SIG-M5 (cell line): ENCODE measurements at places on chromosomes 1 and 21.

DNA sequence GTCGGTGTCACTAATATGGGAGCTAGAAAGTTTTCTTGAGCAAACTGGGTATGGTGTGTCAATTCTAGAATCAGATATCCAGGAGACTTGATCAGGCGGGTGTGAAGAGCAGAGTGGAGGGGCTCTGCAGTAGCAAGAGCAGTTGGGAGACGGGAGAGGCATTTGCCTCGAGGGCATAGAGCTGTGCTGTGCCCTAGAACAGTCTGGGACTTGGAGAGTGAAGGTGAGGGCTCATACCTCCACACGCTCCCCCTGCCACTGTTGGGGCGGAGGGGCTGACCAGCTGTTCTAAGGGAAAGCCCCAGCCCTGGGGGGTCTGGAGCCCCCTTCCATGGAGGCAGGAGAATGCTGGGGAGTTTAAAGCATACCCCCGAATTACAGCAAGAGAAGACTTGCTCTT, 33.8 kb downstream of the SIM2 start:
- no peak for DNase-seq

DNA sequence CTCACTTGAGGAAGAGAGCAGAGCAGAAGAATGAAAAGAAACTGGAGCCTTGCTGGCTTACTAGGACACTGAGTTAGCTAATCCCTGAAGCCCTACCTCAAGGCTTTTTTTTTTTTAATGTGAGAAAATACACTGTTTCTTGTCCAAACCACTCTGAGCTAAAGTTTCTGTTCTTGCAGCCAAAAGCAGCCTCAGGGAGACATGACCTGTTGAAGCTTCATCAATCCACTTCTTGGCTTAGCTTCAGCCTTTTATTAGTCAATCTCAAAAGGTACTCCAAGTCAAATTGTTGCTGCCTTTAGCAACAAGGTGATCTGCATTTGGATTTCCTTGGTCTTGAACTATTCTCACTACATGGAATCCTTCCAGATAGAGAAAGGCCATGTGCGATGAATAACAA, 33.7 kb downstream of the CCDC185 start:
- no peak for DNase-seq

DNA sequence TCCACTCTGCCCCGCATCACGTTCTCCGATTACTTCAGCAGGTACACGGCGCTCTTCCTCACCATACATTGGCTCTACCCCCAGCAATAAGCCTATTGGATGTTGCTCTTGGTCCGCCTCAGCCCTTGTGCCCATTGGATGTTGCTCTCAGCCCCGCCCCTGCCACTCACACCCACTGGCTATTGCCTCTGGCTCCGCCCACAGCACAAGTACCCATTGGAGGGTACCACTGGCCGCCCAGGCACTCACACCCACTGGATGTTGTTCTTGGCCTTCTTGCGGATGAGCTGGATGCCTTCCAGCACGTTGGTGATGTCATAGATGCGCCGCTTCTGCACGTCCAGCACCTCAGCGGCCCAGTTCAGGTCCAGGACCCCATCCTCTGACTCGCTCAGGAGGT, 9.4 kb downstream of the E2F2 start:
- DNase-seq, result no peak

- no peak for DNase-seq
These were observed 7.6 kb upstream of the SHISA4 start for GRCh38 chr1:201880928-201881571.

DNA sequence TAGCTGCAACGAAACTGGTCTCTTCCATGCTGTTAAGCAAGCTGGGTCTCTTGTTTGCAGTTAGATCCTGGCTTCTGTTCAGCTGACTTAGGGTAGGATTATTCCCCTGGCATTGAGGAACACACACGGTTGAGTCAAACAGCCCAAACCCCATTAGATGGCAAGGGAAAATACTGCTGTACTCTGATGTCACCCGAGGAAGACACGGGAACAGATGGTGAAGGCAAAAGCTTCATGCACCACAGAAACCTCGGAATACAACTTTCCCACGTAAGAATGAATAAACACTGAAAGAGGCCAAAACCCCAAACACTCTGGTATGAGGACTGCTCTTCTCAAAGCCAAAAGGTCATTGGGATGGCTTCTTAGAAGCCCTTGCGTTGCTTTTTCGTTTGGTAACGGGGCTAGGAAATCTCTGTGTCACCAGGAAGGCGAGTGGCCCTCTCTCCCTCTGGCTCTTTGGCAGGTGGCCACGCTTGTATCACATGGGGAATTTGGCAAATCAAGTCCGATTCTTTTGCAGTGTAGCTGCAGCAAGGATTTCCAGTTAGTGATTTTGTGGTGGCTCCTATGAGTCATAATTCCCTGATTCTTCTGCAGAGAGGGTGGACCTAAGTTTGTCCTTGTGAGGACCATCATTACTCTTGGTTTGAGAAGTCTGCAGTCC, 16.7 kb upstream of the LYST start:
- no peak for DNase-seq

DNA sequence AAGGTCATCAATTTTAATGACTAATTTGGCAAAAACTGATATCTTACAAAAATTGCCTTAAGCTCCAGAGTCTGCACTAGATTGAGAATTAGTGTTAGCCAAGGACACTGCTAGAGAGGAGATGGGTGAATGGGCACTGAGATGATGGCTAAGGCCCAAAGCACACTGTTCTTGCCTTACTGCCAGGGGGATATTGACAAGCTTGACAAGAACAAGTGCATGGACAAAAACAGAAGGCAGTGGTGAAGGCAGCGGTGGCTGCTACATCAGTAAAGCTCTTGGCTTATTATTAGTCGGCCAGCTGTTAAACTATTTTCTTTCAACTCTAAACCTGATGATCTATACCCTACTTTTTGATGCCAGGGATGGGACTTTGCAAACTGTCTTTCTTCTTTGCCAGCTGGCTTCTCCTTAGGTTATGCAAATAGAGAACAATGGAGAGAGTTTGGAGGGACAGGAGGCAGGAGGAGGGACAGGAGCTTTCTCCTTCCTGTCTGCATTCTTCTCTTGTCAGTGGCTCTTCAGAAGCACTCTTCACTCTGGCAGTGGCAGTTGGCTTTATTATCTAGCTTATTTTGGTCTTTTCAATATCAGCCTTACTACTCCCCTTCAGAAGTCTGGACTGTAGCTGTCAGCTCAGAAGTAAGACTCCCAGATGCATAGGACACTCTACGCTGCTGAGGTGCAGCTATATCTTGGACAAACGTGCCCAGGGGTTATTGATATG, 853.5 kb upstream of the TMPRSS15 start:
- no peak for DNase-seq

DNA sequence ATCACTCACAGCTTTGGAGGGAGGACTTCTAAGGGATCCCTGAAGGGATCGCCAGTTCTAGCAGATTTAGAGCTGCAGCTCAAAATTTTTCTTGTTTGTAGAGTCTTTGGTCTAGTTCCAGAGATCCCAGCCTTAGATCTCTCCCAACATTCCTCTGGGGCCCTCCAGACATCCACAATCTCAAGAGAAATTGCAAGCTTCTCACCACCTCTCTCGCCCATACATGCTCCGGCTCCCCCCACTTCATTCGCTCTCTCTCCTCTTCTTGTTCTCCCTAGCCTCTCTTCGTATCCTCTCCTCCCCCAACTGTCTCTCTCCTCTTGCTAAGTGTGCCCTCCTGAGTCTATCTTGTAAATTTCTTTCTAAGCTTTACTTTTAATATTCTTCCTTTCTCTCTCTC, 15.1 kb upstream of the TUT4 start:
- DNase-seq, result no peak

DNA sequence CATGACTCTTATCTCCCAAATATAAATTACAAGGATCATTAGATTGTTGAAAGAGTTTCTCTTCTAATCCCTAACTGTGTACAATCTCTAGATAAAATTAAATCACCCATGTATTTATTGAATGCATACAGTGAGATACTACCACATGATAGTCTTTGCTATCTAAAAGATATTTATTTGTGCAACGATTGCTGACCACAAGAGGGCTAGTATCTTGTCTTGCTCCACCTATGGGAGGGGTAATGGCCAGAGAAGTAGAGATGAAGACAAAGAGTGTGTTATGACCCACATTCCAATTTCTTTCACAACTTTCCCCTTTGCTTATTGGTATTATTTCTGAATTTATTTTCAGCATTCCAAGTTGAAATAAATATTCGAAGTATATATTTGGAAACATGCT, 13.7 kb downstream of the PYHIN1 start:
- DNase-seq, result no peak

GRCh38 chr1:15056515-15057285, 96.8 kb upstream of the TMEM51 start:
- no peak for DNase-seq

DNA sequence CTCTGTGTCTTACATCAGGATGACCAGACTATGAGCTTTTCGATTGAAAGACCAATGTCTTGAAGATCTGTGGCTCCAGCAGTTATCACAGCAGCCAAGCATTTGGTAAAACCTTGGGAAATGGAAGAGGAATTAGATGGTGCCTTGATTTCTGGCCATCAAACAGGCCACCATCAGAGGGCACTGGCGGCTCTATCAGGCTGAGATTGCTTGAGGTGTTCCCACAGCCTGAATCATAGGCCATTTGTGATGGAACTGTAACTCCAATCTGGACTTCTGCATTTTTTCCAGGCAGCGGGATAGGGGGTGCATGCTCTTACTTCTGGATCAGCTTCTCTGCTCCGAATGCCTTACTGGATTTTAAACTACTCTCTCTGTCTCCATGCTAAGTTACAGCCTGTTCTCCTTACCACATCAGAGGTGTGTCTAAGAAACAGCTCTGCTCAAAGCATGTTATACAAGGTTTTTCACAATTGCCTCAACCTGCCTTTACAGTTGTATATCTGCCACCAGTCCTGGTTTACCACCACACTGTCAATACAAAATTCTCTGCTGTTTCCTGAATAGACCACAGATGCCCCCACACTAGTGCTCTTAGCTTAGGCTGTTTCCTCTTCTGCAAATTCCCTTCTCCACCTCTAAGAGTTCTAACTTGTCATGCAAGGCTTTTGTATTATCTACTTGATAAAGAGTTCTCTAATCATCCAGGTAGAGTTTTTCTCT, 180.9 kb downstream of the PTGER3 start:
- no peak for DNase-seq

- DNase-seq, result no peak
These were observed 140.1 kb downstream of the TGFBR3 start for GRCh38 chr1:91745640-91746373.

DNA sequence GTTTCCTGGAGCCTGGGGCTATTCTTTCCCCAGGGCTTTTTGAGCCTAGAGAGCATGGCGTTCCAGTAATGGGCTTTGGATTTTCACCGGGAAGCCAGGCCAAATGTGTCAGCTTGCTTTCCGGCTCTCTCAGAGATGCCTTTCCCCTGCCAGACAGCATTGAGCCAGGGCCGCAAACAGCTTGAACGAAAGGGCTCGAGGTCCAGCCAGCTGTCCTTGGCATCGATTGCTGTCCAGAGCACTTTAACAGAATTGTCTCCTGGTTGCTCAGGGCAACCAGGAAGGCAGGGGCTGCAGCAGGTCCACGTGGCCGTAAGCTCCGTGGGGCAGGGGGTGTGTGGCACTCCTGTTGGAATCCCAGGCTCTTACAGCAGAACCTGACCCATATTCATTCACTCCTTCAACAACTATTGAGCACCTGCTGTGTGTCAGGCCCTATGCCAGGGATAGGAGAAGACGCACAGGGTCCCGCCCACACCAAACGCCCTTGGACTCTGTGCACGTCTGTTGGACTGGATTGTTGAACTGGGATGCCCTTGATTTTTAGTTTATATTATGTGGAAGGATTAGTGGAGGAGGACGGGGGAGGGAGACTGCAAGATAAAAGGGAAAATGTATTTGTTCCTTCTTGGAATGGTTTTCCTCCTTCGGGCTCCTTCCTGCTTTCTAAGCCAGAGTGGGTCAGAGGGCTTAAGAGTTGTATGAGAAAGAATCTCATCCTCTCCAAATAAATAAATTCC, 38.7 kb upstream of the EFHD2 start:
- no peak for DNase-seq

DNA sequence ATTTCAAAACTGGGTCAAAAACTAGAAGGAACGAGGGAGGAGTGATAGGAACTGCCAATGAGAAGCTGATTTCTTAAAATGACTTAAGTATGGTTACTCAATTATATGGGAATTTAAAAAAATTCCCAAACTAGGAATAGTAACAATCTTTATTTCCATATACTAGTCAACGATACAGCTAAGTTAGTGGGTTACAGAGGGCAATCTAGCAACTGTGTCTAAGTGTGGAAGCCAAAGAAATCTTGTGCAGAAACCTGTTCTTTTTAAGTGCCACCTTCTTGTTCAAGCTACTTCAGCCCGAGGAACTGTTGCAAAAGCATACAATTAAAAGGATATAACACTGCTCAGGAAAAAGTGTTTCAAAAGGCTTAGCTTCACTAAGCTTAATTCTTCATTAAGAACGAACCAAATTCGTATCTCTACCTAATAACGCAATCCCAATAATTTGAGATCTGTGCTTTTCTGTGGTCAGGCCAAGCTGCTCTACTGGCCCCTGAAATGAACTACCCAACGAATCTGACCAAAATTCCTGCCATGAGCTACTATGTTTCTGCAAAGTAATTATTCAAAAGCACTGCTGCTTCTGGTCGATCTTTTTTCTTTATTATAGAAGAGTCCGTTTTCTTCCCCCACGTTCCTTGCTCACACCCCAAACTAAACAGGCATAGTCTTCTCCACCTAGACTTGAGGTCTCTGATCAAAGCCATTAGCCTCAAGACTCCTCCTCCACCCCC, 1.8 kb downstream of the USP24 start:
- DNase-seq, result no peak

DNA sequence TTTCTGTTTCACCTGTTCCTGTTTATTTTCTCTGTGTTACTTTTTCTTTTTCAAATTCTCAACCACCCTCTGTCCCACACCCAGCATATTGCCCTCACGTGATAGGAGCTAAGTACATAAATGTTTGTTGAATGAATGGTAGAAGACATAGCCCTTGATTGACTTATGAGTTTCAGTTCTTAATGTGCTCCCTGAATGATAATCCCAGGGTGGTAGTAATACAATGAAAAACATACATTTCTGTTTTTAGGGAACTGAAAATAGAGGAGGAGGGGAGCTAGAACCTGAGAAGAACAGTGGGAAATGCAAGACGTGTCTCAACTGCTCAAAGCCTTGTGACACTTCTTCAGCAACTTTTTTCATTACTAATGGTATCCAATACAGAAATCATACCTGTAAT, 147.1 kb downstream of the SPATA46 start:
- DNase-seq, result peak; percentile 19

GRCh38 chr1:153928791-153929341, 6.1 kb upstream of the GATAD2B start:
- no peak for DNase-seq

DNA sequence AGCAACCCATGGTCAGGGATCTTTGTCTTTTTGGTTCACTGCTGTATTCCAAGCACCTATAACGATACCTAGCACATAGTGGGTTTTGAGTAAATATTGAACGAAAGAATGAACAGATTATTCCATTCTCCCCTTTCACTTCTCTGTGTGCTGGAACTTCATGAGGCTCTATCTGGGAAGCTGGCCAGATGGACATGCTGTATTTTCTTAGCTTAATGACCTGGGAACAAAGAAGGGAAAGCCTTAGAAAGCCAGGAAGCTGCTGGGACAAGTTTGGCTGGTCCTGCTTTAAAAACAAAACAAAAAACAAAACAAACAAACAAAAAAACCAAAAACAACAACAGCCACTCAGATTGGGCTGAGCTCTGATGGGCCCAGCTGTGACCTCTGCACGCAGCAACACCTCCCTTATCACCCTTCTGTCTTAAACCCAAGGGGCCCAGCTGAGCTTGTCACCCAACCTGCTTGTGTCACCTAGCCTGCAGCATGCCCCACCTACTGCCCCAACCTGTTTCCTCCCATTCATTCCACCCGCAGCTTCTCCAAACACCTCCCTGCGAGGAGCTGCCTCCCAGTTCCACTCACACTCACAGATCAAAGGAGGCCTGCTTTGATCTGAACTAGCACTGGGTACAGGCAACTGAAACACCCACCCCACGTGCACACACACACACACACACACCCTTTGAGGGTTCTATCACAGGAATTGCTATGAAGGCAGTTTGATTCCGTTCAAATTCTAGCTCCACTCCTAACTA, 37.1 kb downstream of the SLC30A1 start:
- DNase-seq, result no peak
